Activated naive CD8-positive, alpha-beta T cell treated with anti-CD3 and anti-CD28 coated beads for 36 hours (primary cell): ENCODE measurements at places on chromosomes 1 and 21. TPM values are rescaled to one million over a fixed set of nuclear protein-coding genes. Genes with fewer than 3 reads are reported as not detected.

DNA sequence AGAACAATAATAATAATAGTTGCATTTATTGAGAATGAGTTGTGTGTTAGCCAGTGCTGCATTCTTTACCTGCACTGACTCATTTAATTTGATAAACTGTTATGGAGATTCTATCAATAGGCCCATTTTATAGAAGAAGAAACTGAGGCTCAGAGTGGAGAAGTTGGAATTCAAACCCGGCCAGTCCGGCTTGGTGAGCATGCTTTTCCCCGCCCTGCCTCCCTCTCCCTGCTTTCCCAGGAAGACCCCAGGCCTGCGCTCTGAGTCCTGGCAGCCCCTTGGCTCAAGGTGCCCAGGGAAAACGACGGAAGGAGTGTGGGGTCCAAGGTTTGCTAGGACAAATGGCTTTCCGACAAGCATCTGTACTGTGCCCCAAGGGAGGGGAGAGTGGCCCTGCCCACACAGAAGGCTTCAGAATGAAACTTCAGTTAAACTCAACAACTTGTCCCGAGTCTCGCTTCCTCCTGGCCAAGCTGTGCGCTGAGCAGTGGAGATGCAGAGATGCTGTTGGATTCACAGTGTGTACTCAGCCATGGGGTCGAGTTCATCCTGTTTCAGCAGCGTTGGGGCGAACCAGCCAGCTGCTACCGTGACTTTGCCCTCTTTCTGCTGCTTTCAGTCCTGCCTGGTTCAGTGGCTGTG is 23.3 kb upstream of the PADI6 start:
- no peak for DNase-seq

TENT5C gene
- 4.2 TPM for total RNA-seq

EEIG2 gene
- total RNA-seq = 7.9 TPM

SYT11 gene
- 12.8 TPM for total RNA-seq

- DNase-seq = no peak
Observed at GRCh38 chr1:171668372-171668771, 15.9 kb upstream of the MYOC start.

SPATA45 gene
- total RNA-seq = not detected

GRCh38 chr1:79079770-79080169 is 73.2 kb upstream of the ADGRL4 start:
- DNase-seq = no peak

SYT6 gene
- total RNA-seq = not detected
